T-cell (primary cell): ENCODE measurements at places on chromosomes 16 and 17.

DNA sequence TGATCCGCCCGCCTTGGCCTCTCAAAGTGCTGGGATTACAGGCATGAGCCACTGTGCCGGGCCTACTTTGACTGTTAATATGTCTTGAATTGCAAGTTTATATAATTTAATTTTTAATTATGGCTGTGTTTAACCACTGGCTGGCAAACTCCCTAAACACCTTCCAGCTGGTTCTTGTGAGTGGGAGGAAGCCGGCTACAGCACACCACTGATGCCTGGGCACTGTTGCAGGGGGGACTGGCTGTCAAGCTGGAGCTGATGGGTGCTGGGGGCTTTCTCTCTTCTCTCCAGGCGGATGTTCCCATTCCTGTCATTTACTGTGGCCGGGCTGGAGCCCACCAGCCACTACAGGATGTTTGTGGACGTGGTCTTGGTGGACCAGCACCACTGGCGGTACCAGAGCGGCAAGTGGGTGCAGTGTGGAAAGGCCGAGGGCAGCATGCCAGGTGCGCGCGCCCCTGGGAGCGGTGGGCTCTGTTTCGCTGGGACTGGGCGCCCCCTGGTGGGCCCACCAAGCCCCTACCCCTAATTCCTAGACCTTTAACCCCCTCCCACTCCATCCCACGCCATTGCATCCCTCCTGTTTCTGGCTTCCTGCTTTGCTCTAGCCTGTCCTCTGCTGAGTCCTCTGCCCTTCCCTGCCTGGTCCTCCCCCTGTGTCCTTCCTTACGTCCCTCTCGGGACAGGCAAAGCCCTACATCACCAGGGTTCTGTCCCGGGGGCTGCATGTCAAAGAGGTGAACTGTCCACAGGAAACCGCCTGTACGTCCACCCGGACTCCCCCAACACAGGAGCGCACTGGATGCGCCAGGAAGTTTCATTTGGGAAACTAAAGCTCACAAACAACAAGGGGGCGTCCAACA, 9.5 kb downstream of the TBX21 start:
- peak; percentile 56 for DNase-seq

DNA sequence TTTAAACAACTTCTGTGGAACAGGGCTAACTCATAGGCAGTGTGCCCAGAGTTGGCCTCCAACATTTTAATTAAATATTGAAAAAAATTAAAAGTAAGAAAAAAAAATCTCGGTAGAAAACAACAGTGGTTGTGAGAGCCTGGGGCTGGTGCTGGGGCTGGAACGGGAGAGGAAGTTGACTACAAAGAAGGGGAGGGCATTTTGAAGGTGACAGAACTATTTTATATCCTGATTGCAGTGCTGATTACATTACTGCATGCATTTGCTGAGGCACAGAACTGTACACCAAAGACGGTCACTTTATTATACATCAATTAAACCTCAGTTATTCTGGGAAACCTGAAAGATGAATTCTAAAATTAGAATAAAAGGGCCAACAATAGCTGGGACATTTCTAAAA, 142.5 kb downstream of the PARN start:
- no peak for DNase-seq

DNA sequence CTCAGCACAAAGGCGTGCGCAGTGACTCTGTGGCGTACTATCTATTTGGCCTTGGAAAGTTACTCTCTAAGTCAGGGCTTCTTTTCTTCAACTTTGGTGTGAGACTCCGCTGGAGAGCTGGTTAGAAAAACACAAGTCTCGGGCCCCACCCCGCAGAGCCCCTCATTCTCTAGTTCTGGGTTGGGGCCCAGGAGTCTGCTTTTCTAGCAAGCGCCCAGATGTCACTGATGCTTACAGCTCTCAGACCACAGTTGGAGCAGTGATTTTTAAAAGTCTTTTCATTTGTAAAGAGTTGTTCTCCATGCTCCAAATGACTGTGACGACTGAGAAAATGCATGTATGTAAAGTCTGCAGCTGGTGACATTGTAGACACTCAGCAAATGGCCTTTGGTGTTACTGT, 582.3 kb downstream of the WWOX start:
- DNase-seq: no peak

- no peak for DNase-seq
Measured at GRCh38 chr17:4938069-4938491, 1.8 kb downstream of the SLC25A11 start.

GRCh38 chr16:66898207-66898606, 17.9 kb downstream of the PDP2 start:
- no peak for DNase-seq

- no peak for DNase-seq
Measured at GRCh38 chr16:84368308-84368996, at the start of gene ATP2C2. ATP2C2 (plus strand) TSS chr16:84368538; CDS start chr16:84368616, 78 bp downstream.

DNA sequence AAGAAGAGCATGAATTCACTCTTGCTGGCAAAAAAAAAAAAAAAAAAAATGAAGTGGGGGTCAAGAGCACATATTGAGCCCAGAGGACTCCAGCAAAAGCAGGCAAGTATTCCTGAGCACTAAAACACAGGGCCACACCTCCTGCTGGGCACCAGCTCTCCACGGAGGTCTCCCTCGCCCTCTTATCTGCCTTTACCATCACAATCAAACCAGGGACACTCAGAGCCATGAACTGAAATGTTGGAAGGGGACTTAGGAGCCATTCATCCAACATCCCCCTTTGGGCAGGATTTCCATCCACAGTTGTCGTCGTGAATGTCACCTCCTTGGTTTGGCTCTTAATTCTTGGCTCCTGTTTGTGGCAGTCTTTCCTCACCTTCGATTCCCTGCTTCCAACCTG, 89.8 kb upstream of the GNAO1 start:
- no peak for DNase-seq

GRCh38 chr16:25210758-25211157, 6.0 kb upstream of the AQP8 start:
- DNase-seq: no peak

GRCh38 chr16:57277586-57277985, 6.9 kb downstream of the PLLP start:
- DNase-seq: no peak

DNA sequence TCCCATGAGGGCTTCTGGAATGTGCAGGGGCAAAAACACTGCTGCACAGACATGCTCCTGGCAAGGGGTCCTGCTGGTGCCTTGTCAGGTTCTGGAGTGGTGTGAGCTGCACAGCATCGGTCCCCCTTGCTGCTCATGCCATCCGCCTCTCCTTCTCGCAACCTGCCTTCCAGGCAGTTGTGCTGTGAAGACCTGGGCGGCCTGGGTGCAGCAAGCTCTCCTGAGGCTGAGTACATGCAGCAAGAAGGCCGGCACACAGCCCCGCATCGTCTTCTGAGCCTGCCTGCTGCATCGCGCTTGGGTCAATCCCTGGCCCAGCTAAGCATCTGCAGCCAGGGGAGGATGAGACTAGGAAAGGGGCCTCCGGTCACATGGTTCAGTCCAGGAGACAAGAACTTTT, 478 bp upstream of the TRPV1 start:
- DNase-seq: no peak

DNA sequence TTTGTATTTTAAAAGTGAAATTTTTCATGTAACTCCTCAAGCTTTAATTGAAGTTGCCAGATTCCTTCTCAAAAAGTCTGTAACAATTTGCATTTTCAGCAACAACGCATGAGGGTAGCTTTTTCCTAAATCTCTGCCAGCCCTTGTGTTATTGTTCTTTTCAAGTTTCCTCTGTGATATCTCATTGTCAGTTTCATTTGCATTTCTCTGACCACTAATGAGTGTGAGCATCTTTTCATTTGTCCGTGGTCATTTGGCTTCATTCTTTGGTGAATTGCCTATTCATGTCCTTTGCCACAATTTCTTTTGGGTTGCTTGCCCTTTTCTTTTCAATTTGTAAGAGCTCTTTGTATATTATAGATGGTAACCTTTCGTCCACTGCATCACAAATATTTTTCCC, 68.0 kb upstream of the NKD1 start:
- DNase-seq: no peak

GRCh38 chr16:79932572-79932971, 332.0 kb upstream of the MAF start:
- no peak for DNase-seq

DNA sequence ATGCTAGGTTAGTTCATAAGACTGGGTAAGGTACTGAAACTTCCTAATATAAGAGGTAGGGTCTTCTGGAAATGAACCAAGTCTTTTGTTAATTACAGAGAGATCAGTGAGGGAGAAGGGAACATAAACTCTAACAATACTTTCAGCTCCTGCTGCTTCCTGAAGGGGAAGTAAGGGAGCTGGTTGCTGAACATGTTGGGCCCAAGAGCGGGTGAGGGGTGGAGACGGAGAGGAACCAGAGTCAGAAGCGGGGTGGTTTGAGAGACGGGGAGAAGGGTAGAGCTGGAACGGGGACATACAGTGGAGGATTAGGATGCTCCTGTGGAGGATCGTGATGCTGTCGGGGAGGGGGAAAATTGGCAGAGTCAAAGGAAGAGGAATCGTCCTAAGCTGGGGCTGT, 11.5 kb upstream of the ZNF747 start:
- DNase-seq: no peak

GRCh38 chr16:8431783-8432182, 158.5 kb downstream of the TMEM114 start:
- no peak for DNase-seq

DNA sequence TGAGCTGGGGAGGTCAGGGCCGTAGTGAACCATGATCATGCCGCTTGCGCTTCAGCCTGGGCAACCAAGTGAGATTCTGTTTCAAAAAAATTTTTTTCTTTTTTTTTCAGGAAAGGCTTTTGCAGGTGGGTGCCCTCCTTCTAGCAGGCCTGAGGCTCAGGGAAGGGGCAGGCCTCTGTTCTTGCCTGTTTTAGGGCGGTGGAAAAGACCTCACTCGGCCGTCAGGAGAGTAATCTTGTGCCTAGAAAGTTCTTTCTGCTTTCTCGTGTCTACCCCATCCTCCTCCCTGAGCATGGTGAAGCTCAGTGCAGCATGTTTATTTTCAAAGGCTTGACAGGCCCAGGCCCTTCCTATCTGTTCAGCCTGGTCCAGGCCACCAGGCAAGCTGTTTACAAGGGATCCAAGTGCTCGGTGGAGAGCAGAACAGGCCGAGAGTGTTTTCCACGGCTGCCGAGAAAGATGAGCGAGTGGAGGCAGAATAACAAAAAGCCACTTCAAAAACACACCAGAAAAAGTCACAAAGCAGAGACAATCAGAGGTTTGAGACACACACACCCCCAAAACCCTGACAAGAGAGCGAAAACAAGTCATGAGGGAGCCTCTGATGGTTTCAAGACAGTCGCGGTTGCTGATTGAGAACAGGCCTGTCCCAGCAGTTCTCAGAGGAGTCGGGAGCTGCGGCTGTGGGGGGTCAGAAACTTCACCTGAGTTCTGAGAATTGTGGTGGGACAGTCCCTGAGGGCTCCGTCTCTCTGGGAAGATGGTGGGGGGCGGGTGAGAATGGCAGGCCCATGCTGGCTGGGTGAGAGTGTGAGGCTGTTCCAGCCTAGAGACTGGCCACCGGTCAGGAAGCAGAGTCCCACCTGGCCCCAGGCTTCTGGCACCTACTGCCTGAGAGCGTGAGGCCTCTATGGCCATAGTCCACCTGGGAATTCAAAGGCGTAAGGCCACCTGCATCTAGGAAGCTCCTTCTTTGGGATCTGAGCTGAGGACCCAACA, 37.5 kb upstream of the CCR7 start:
- peak; percentile 74 for DNase-seq

- DNase-seq: no peak
Measured at GRCh38 chr16:4433228-4433627, 7.6 kb downstream of the DNAJA3 start.
